ENCODE measurements at places on chromosomes 2 and 18. TPM values are rescaled to one million over a fixed set of nuclear protein-coding genes. Genes with fewer than 3 reads are reported as not detected.
A peak's percentile ranks its signal among the peaks of the same experiment; 100 is the strongest.

- DNase-seq: no peak
Observed at GRCh38 chr2:3612639-3613523, 18.0 kb downstream of the COLEC11 start.

DNA sequence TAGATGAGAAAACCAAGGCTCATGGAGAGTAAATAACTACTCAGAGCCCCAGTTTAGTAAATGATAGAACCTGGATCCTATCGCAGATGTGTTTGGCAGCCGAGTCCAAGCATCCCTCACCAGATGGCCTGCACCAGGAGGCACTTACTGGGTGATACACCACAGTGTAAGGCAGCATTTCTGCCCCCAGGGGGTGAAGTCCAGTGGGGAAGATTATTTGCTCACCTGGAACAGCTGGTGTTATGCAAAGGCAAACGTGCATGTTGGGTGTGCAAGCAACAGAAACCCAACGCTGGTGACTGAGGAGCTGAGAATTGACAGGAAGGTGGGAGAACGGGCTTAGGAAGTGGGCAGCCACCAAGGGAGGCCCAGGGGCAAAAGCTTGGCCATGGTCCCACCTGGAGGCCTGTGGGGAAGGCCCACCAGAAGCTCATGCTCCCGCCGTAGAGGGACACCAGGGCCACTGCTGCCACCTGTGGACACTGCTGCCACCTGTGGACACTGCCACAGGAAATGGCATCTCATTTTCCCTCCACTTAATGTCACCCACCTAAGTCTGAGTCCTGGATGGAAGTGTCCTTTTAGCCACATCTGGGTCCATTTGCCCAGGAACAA is 100.6 kb downstream of the TFCP2L1 start:
- DNase-seq: no peak

DNA sequence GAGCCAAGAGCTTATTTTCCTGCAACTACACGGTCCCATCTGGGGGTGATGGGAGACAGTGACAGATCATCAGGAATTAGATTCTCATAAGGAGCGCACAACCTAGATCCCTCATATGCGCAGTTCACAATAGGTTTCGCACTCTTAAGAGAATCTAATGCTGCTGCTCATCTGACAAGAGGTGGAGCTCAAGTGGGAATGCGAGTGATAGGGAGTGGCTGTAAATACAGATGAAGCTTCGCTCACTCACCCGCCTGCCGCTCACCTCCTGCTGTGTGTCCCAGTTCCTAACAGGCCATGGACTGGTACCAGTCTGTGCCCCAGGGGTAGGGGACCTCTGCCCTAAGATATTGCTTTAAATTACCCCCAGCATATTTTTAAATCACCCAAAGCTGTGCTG is 10.8 kb downstream of the LRRFIP1 start:
- no peak for DNase-seq

- DNase-seq: peak; percentile 32
Observed at GRCh38 chr2:232238108-232238507, 140.4 kb upstream of the ALPP start.

DNA sequence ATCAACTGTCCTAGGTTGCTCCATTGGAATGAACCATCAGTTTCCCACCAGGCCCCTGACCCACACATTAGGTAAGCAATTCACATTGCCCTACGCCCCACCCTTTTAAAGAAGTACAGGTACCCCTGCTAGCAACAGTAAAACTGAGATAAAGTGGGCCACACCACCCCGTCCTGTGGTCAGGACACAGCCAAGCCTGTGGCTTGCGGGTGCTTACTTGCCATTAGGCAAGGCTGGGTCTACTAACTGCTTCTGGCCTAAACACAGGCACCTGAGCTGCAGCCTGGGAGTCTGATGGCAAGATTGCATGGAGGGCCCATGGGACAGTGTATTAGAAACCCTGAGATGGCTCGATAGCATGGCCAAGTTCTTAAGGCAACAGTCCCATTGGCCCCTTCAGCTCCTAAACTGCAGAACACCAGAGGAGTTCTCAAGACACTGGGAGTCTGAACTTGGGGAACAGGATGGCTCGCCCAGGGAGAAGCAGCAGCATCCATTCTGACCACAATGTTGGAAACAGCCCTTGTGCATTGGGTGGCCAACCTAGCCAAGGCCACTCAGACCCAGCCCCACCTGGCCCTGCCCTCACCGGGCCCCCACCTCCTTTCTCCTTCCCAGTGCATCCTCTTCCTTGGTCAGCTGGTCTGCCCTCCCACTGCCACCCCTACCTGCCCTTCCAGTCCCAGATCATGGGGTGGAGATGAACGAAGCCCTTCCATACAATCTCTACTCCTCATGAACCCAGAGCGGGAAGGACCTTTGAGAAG is 177.1 kb downstream of the TNS1 start:
- no peak for DNase-seq

DNA sequence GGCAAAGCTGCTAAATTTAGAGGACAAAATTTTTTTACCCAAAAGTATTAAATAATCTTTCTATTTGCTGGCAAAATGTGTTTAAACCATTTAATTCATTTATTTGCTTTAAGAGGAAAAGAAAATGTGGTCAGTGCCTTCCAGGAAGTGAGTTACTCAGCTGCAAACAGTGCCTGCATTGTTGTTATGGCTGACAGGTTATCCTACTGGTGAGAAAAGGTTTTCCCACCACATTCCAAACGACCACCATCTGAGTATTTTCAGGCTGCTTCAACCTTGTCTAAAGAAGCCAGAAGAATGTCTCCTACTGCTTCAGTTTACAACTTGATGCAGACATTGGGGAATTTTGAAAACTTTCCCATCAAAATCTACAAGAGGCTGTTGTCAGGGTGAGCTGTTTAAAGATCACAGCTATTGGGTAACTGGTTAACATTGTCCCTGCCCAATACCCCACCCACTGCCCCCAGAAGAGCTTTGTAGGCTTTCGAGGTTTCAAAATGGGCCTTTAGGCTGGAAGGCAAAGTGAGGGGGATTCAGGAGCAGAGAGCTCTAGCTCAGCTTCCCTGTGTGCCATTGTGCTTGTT is 461.3 kb upstream of the FANCL start:
- DNase-seq: peak; percentile 6

DNA sequence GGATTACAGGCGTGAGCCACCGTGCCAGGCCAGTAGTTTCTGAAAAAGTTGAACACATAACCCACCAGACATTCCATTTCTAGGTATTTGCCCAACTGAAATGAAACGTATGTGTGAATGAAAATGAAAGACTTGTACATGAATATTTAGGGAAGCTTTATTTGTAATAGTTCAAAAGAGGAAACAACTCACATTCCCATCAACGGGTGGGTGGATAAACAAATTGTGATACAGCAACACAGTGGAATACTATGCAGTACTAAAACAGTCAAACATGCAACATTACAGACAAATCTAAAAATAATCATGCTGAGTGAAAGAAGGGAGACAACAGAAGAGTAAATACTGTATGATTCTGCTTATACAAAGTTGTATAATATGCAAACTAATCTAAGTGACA is 46.8 kb downstream of the TMEM131 start:
- DNase-seq: no peak

DNA sequence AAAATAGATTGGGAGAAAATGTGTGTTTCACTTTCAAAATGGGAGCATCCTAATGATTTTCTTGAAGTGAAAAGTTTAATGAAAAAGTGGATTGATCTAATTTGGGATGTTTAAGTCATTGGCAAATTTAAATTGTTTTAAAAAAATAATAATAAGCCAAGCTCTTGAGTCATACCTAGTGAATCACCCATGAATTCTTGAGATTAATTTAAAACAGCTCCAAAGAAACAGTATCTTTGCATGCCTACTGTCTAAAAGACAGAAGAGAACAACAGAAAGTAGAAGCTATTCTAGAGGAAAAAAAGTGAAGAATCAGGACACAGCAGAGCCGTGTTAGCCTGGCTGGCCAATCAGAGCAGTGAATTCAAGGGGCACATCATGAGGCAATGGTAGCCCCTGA is 7.7 kb downstream of the ACVR1C start:
- no peak for DNase-seq

- no peak for DNase-seq
Observed at GRCh38 chr2:43424262-43425207, 171.3 kb downstream of the THADA start.

GRCh38 chr2:31002537-31003150 is 135.6 kb downstream of the GALNT14 start:
- no peak for DNase-seq

GRCh38 chr2:229089776-229090175 is 181.3 kb downstream of the PID1 start:
- DNase-seq: no peak

DNA sequence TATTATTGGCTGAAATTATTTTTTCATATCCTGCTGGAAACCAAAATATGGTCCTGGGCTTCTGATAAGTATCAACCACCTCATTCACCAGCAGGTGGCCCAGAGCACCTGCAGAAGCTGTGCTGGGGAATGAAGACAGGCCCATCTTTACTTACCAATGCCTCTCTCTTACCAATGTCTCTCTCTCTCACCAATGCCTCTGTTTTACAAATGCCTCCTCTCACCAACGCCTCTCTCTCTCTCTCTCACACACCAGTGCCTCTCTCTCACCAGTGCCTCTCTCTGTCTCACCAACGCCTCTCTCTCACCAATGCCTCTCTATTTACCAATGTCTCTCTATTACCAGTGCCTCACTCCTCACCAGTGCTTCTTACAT is 2.3 kb upstream of the MAL start:
- peak; percentile 64 for DNase-seq

- DNase-seq: no peak
Observed at GRCh38 chr18:24553571-24554285, 93.3 kb downstream of the HRH4 start.

DNA sequence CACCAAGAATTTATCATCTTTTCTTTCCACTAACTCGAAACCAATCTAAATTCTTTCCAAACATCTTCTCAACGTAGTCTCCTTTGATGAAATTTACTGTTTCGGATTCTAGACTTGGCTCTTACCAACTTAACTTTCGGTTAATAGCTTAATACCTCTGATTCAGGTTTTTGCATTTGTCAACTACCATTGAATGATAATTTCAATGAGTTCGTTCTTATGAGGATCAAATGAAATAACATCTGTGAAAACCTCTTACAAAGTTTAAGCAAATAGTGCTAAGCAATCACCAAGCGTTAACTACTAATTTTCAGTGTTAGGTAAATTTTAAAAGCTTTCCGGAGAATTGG is 593 bp upstream of the NRBP1 start:
- no peak for DNase-seq

GRCh38 chr2:127034883-127035611 is 71.9 kb downstream of the BIN1 start:
- no peak for DNase-seq

GRCh38 chr2:101387151-101387834 is at the start of gene CREG2:
TSS of gene CREG2 (minus strand) at chr2:101387503. CDS start at chr2:101387457, 46 bp downstream.
- DNase-seq: peak; percentile 75

- no peak for DNase-seq
Observed at GRCh38 chr2:68987021-68987503, 12.6 kb downstream of the GKN1 start.

DNA sequence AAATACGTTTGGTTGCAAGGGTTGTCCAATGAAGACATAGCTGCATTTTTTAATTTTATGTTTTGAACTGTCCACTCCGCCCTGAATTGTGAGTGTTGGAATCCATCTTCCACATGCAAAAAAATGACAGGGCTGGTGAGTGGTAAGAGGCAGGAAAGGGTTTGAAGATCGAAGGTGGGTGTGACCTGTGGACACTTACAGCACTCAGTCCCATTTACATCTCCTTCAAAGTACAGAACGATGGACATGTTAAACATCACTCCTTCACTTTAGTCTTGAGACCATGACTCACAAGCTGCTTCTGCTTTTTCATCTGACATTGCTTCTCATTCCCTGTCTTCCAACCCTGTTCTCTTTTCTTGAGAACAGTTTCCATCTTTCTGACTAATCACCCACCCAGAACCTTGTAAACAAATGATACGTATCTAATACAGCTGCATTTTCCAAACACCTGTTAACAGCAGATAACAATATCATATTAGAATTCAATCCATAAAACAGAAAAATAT is 179.3 kb downstream of the ZNF516 start:
- DNase-seq: no peak

DNA sequence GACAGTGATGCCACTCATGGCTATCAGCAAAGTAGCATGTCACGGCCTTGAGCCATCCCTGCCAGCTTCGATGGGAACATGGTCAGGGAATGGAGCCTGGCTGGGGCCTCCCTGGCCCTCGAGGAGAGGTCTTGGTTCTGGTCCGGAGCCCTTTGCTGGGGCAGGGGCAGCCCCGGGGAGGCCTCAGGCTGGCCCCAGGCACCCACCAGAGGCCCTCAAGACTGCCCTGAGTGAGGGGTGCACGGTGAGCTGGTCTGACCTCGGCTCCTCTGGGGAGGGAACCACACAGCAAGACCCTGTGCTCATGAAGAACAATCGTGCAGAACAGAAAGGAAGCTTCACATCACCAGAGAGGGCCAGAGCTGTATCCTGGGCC is 75.2 kb upstream of the OTOS start:
- no peak for DNase-seq

DNA sequence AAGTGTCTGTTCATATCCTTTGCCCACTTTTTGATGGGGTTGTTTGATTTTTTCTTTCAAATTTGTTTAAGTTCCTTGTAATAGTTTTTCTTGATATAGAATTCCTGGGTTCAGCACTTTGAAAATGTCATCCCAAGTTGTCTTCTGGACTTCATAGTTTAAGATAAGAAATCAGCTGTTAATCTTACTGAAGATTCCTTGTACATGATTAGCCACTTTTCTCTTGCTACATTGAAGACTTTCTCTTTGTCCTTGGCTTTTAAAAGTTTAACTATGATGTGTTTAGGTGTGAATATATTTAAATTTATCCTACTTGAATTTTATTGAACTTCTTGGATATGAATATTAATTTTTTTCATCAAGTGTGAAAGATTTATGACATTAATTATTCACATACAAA is 387.2 kb upstream of the CWC22 start:
- no peak for DNase-seq

GRCh38 chr2:108944601-108945331 is 44.3 kb downstream of the EDAR start:
- DNase-seq: no peak

The L3MBTL4 gene
- total RNA-seq: not detected

The AP1S3 gene
- total RNA-seq: 73.3 TPM

The TTC32 gene
- total RNA-seq: 27.9 TPM

The ABCG5 gene
- total RNA-seq: not detected

The RALB gene
- total RNA-seq: 86.6 TPM

The TMEM17 gene
- 7.6 TPM for total RNA-seq

The VWC2L gene
- total RNA-seq: not detected
